A549 treated with CORT108297 at 1 μM for 4 hours (cell line): ENCODE measurements at places on chromosomes 13 and 19. TPM values are rescaled to one million over a fixed set of nuclear protein-coding genes. Genes with fewer than 3 reads are reported as not detected.

The STARD13 gene
- 3.5 to 4.7 TPM (median 3.8 TPM) in 5 replicates for total RNA-seq

The PLK5 gene
- 0.05 TPM in 1 of 5 replicates, not detected in the others for total RNA-seq

The CYP4F3 gene
- 1.8 to 3.0 TPM (median 2.3 TPM) in 5 replicates for total RNA-seq

The TPTE2 gene
- total RNA-seq: not detected in 5 replicates

The PINLYP gene
- total RNA-seq: 0.19 to 0.35 TPM (median 0.23 TPM) in 5 replicates

The TARM1 gene
- total RNA-seq: not detected in 5 replicates

The ACTL9 gene
- total RNA-seq: not detected in 5 replicates
